ENCODE measurements at places on chromosomes 11 and 22.

GRCh38 chr22:19825904-19826618, 28.6 kb downstream of the GNB1L start:
- no peak for DNase-seq

GRCh38 chr11:13448876-13449275, 14.1 kb downstream of the BTBD10 start:
- no peak for DNase-seq

DNA sequence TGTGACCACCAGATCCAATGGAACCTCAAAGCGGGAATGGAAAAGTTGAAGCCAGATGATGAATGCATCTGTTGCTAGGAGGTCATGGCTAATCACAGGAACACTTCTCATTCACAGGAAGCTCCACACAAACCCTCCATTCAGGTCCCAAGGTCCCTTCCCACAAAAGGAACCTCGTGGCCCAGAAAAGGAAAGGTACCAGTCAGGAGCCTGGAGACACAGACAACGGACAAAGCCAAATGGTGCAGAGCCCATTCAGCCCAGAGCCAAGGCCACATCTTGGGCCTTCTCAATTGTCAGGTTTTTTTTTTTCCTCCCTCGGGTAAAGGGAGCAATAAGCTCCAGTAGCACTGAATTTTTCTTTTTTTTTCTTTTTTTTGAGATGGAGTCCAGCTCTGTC, 87.0 kb downstream of the FAM168A start:
- no peak for DNase-seq

DNA sequence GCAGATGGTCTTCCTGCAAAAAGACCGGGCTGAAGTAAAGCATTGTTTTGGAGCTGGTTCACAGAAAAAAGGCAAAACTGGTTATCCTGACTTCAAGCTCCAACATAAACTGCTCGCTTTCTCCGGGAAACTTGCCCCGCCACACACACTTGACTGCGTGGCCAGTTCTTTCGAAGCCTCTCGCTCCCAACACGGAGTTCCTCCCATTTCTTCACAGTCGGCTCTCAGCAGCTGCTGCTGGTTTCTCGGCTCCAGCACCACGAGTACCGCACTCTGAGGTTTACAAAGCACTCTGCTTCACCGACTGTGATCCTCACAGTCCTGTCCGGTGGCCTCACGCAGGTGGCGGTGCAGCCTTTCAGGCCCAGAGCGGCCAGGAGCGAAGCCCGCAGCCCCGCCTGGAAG, 264 bp downstream of the CHEK1 start:
- no peak for DNase-seq

DNA sequence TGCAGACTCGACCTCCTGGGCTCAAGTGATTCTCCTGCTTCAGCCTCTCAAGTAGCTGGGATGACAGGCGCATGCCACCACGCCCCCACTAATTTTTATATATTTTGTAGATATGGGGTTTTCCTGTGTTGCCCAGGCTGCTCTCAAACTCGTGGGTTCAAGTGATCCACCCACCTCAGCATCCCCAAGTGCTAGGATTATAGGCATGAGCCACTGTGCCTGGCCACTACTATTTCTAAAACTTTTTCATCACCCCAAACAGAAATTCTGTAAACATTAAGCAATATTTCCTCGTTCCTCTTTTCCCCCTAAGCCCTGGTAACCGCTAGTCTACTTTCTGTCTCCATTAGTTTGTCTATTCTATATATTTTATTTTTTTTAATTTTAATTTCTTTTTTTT, 9.0 kb upstream of the ATG16L2 start:
- no peak for DNase-seq

- no peak for DNase-seq
Measured at GRCh38 chr22:37731804-37732471, 35.1 kb downstream of the TRIOBP start.

GRCh38 chr11:6563121-6563619, 40.2 kb downstream of the RRP8 start:
- no peak for DNase-seq

GRCh38 chr11:47056261-47056915, 119.8 kb downstream of the CSTPP1 start:
- no peak for DNase-seq

DNA sequence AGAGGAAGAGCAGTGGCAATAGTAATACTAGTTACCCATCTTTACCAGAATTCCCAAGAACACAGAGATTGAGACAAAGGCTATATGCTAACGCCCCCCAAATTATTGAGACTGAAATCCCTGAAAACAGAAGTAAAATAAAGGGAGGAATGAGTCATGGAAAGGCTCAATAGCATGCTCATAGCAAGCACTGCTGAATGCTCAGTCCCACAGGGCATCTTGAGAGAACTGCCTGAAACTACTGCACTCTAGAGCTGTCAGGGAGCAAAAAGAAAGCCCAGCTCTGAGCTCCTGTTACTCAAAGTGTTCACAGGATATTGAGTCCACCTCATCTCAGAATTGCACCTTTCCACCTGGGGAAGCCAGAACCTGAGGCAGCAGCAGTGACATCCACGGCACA, 44.1 kb upstream of the FIBIN start:
- DNase-seq, result no peak

DNA sequence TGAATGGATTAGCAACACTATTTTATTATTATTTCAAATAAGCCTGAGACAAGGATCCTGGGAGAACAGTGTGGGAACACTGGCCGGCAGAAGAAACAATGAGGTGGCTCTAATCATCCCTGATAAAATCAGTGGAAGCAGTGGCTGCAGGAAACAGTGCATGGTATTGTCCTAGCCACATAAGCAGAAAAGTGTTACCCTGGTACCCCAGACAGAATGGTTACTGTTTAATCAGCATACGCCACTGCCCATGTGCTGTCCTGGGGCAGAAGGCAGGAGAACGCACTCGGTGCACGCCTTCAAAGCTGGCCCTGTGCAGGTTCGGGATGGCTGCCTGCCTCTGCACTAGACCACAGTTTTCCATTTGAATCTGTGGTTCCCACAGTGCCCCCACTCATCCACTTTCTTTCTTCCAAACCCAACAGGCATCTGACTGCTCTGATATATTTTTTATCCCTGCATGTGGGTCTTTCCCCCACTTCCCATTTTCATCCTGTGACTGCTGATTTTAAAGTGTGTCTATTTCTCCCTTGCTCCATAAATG, 25.7 kb downstream of the OPCML start:
- no peak for DNase-seq

GRCh38 chr11:133829566-133829965, 15.7 kb downstream of the SPATA19 start:
- DNase-seq, result no peak

- no peak for DNase-seq
Measured at GRCh38 chr11:113675565-113675964, 30.5 kb downstream of the TMPRSS5 start.

GRCh38 chr11:3091081-3091845, 34.0 kb upstream of the CARS1 start:
- DNase-seq, result no peak

DNA sequence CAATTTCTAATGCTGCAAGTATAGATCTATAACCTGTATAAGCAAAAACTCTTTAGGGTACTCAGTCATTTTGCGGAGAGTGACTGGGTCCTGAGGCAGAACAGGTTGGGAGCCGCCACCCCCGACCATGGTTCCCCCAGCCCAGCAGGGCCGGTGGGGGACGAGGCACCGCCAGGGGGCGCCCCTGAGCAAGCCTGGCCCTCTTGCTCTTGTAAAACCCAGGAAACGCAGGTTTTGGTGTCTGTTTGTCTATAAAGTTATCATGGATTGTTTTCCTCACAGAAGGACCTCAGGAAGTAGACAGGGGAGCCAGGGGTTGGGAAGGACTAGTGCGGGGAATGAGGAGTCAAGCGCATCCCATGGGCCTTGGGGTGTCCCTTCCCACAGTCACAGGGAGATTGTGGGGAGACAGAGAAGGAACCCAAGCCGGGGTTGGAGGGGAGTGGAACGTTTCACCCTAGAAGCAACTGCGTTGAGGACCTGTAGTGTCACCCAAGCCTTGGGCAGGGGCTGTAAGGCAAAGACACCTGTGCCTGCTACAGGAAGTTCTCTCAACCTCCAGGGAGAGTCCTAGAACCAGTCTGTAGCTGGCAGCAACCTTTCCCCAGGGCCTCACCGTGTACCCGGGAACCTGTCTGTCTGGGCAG, 26.4 kb downstream of the KCTD17 start:
- peak; percentile 93 for DNase-seq

- DNase-seq, result peak; percentile 32
Measured at GRCh38 chr11:79100093-79100910, 340.5 kb downstream of the TENM4 start.

DNA sequence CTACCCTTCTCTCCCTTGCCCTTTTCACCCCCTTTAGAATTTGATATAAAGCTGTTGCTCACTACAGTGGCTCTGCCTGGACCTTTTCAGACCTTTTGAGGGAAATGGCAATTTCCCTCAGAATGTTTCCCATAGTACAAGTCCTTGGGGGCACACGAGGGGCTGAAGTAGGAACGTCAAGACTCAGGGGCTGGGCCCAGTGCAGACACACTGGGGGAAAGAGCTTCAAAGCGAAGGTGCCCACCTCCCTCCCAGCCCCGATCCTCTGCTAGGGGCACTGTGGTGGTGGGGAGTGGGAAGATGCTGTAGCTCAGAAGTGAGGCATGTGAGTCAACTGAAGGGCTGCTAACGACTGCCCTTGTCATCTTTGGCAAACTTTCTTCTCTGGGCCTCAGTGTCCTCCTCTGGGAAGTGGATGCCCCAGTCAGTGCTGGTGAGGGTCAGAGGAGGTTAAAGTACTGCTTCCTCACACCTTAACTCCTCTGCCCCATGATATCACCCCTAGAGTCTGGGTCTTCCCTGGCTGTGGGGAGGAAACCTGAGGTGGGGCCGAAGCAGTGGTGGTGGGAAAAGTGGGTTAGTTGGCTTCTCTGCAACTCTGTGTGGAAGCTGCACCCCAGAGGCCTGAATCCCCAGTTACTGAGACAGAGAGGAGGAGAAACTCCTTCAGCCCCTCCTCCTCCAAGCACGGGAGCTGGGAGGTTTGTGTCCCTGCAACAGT, 425.3 kb upstream of the B3GAT1 start:
- no peak for DNase-seq

DNA sequence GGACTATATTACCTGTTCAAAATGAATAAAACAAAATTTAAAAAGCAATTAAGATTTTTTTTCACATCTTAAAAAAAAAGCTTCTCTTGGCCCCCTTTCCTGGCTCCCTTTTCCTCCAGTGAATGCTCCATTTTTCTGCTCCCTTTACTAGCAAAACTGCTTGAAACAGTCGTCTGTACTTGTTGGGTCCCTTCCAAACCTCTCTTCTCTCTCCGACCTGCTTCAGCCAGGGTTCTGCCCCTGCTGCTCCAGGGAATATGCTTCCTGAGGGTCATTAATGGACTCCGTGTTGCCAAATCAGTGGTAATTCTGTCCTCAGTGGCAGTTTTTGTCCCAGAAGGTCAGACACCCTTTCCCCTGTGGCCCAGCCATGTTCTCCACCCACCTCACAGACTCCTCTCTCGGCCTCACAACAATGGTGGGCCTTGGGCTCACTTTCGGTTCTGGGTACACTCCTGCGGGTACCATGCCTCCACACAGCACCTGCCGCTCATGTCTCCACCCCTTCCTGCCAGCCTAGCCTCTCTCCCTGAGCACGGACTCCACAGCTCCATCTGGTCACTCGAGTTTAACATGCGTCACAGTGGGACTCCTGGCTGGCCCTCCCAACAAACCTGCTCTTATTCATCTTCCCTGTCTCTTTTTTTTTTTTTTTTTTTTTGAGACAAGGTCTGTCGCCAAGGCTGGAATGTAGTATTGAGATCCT, 7.8 kb upstream of the POLR3H start:
- DNase-seq, result no peak

DNA sequence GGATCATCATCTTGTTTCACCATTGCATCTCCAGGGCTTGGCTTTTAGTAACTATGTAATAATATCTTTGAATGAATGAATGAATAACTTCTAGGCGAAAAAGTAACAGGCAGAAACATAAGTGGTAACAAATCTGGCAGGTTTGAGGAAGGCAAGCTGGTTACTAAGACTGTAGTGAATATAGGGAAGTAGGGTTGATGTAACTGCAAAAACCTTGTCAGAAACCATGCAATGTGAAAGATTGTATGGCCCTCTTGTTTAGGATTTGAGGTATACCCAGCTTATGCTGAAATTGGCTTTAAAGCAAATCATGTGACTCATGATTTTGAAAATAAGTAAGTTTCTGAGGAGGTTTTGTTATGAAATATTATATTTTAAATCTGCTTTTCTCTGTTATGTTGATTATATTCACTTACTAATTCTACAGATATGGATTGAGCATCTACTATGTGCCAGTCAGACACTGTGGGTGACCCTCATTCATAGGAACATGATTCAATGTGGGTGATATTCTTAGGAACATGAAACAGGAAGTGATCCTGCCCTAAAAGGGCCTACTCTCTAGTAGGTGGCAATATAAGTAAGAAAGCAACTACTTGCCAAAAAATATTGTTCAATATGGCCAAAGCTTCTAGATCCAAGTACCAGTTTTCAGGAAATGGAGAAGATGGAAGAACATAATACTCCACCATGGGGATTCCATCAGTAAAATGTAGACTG, 115.5 kb upstream of the CCDC90B start:
- no peak for DNase-seq

DNA sequence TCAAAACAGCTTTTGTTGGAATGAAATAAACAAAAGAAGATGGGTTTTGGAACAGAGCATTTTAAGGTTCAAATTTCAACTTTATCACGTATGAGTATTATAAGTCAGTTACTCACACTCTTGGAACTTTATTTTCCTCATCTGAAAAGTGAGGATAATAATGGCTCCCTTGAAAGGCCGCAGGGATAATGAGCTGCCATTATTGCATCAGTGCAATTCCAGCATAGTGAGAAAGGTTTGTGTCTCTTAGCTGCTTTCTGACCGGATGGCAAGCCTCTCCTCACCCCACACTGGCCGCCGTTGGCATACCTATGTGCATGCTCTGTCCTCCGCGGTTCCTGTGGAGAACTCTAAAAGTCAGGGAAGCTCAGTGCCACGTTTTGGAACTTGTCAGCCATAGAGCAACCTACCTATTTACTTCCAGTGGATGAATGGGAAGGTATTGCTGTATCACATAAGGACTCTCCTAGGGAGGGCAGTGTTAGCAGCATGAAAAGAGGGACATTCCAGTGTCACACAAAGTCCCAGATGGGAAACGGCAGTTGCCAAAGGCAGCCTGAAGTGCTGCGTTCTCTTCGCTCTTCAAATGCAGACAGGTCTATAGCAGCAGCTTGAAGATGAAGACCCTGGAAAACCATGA, 368.9 kb downstream of the NTM start:
- DNase-seq, result no peak

- no peak for DNase-seq
Measured at GRCh38 chr22:38240734-38241252, 32.0 kb downstream of the TMEM184B start.

- no peak for DNase-seq
Measured at GRCh38 chr11:120565466-120566155, 54.1 kb downstream of the GRIK4 start.

Measured in activated CD4-positive, alpha-beta T cell treated with anti-CD3 and anti-CD28 coated beads, Interleukin-2, amount 50 U/mL, for 48 hours (primary cell).